ENCODE measurements at places on chromosomes 11 and 22. TPM values are rescaled to one million over a fixed set of nuclear protein-coding genes. Genes with fewer than 3 reads are reported as not detected.

UPK3A gene
- total RNA-seq: 0.49 TPM

AQP11 gene
- 7.9 TPM for total RNA-seq

RAG1 gene
- total RNA-seq: 0.93 TPM

PHLDB1 gene
- 93.2 TPM for total RNA-seq

PGA4 gene
- total RNA-seq: 1.1 TPM

ROBO3 gene
- total RNA-seq: 17.6 TPM

OR56A1 gene
- total RNA-seq: 0.11 TPM

CATSPER1 gene
- total RNA-seq: not detected

APLNR gene
- 42.7 TPM for total RNA-seq

INSC gene
- total RNA-seq: 3.2 TPM

HTR3B gene
- total RNA-seq: not detected

OR51I1 gene
- total RNA-seq: not detected

SLCO2B1 gene
- total RNA-seq: 9.3 TPM

OR51A7 gene
- not detected for total RNA-seq

CDC42EP1 gene
- total RNA-seq: 19.0 TPM

PGGHG gene
- 22.1 TPM for total RNA-seq

ELF5 gene
- total RNA-seq: 1.4 TPM

WNT7B gene
- 8.4 TPM for total RNA-seq

KCNJ5 gene
- 4.3 TPM for total RNA-seq

SYT12 gene
- total RNA-seq: 0.27 TPM

MS4A12 gene
- not detected for total RNA-seq

HBG1 gene
- 6.3 TPM for total RNA-seq

GVQW3 gene
- 20.3 TPM for total RNA-seq

TPH1 gene
- total RNA-seq: 4.3 TPM

MRGPRX2 gene
- total RNA-seq: not detected

MIOX gene
- not detected for total RNA-seq

AIFM3 gene
- total RNA-seq: 26.3 TPM

PKDREJ gene
- 0.05 TPM for total RNA-seq

VPREB3 gene
- not detected for total RNA-seq

RASGRP2 gene
- total RNA-seq: 10.9 TPM

OR52B4 gene
- total RNA-seq: not detected

SLC22A6 gene
- 0.88 TPM for total RNA-seq

UCP3 gene
- total RNA-seq: 1.6 TPM

IFITM10 gene
- total RNA-seq: 9.5 TPM

IFTAP gene
- total RNA-seq: 76.2 TPM

HORMAD2 gene
- 1.6 TPM for total RNA-seq

ADM2 gene
- total RNA-seq: 1.5 TPM

ANKK1 gene
- total RNA-seq: 0.33 TPM

PHLDA2 gene
- total RNA-seq: not detected

NLRX1 gene
- total RNA-seq: 24.0 TPM

ARVCF gene
- 169 TPM for total RNA-seq

OR51T1 gene
- total RNA-seq: not detected

TYR gene
- total RNA-seq: 65.3 TPM

OR8G1 gene
- not detected for total RNA-seq

PSMC3 gene
- total RNA-seq: 116 TPM

SLC29A2 gene
- 2.8 TPM for total RNA-seq

TECTA gene
- 2.2 TPM for total RNA-seq

ACTN3 gene
- 0.49 TPM for total RNA-seq

RAPSN gene
- total RNA-seq: 8.1 TPM

C11orf16 gene
- total RNA-seq: not detected

OR4D5 gene
- total RNA-seq: not detected

MUC6 gene
- not detected for total RNA-seq

NAALAD2 gene
- total RNA-seq: 29.7 TPM

ALX4 gene
- 11.8 TPM for total RNA-seq

All from camera-type eye (tissue), 1 donor.